ENCODE measurements at places on chromosomes 1 and 21.

- no peak for DNase-seq
These were observed 1199.5 kb upstream of the TMPRSS15 start for GRCh38 chr21:19603011-19603593.

DNA sequence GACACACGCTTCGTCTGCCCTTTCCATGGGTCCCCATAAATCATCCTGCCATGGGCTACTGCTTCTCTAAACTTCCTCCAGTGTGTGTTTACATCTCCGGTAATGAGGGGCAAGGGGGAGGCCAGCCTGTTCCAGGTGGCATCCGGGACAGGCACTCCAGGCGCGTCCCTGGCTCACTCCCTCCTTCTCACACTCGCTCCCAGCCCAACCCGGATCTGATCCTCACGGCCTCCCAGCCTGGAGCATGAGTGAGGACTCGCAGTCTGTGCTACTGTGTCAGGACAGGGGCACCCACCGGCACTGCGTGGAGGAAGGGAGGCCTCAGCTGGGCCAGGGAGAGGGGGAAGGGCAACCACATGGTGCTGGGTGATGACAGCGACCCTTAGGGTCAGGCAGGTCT, 225.4 kb downstream of the TRABD2B start:
- DNase-seq, result no peak

DNA sequence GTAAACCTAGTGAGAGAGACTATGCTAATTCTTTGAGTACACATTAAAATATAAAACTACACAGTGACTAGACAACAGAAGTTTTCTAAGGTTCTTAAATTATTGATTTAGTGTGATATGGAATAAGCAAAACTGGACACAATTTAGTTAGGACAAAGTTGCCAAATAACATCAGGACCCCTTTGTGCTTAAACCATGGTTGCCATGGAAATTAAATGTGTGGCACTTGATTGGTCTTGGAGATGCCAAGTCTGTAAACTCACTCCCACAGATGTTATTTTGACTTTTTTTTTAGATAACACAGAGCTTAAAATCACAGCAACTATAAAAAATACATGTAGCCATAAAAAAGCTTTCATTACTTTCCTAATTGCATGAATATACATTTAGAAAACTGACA, 234.6 kb downstream of the BRINP3 start:
- no peak for DNase-seq

- peak; percentile 52 for DNase-seq
These were observed 66.0 kb downstream of the BCAR3 start for GRCh38 chr1:93615582-93616150.

- no peak for DNase-seq
These were observed 1530.9 kb upstream of the TPTE start for GRCh38 chr21:8990326-8991087.
